WTC11 (cell line): ENCODE measurements at places on chromosomes 7 and 10. TPM values are rescaled to one million over a fixed set of nuclear protein-coding genes. Genes with fewer than 3 reads are reported as not detected.

PPP1R3A gene
- 0.07 TPM in 1 of 3 replicates, not detected in the others for total RNA-seq

DNA sequence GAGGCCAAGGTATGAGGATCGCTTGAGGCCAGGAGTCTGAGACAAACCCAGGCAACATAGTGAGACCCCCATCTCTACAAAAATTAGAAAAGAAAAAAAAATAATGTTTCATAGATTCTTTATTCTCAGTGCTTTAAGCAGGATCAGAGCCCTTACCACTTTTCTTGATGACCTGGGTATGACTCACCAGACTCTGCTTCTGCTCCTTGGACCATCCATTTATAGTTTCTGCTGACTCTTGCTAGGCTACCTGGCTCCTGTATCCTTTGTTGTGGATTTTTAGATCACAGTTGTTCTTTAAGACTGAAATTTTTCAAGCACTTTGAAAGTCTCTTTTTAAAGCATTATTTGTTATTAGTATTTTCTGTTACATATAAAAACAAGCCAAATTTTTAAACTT is 411.1 kb downstream of the GFRA1 start:
- H3K36me3 ChIP-seq: no peaks in the 10 kb centered on the region
- no peak overlapping the region for H3K4me3 ChIP-seq
- H3K27ac ChIP-seq: no peak overlapping the region
- no peaks in the 10 kb centered on the region for H3K27me3 ChIP-seq
- no peaks in the 10 kb centered on the region for H3K4me1 ChIP-seq
- no peak for DNase-seq

GRCh38 chr10:19936289-19936688 is 120.1 kb downstream of the PLXDC2 start:
- no peak for DNase-seq
- peaks cover 7% of the 10 kb centered on the region; the same call in 1 of the 2 replicates for H3K36me3 ChIP-seq

DNA sequence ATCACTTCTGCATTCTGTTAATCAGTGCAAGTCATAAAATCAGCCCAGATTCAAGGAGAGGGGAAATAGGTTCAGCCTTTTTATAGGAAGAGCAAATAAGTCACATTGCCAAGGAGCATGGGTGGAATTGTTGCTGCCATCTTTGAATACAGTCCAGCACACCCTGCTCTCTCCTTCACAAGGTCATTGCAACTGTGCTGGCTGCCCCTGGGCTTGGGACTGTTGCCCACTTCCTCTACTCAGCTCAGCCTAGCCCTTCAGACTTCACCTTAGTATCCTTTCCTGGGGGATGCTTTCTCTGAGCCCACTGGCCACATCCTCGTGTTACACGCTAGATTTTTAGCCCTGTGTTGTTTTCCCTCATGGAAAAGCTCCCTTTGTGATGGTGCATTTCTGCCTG is 527.7 kb downstream of the GALNT17 start:
- no peak for DNase-seq
- peaks cover 33% of the 10 kb centered on the region for H3K36me3 ChIP-seq
- peaks cover 11% of the 10 kb centered on the region for H3K4me1 ChIP-seq
- H3K27me3 ChIP-seq: no peaks in the 10 kb centered on the region
- no peak overlapping the region for H3K4me3 ChIP-seq

OR2A5 gene
- not detected in 3 replicates for total RNA-seq

GRCh38 chr7:46317256-46317655 is 396.2 kb upstream of the IGFBP3 start:
- no peak overlapping the region for H3K4me3 ChIP-seq
- H3K27ac ChIP-seq: no peak overlapping the region

DNA sequence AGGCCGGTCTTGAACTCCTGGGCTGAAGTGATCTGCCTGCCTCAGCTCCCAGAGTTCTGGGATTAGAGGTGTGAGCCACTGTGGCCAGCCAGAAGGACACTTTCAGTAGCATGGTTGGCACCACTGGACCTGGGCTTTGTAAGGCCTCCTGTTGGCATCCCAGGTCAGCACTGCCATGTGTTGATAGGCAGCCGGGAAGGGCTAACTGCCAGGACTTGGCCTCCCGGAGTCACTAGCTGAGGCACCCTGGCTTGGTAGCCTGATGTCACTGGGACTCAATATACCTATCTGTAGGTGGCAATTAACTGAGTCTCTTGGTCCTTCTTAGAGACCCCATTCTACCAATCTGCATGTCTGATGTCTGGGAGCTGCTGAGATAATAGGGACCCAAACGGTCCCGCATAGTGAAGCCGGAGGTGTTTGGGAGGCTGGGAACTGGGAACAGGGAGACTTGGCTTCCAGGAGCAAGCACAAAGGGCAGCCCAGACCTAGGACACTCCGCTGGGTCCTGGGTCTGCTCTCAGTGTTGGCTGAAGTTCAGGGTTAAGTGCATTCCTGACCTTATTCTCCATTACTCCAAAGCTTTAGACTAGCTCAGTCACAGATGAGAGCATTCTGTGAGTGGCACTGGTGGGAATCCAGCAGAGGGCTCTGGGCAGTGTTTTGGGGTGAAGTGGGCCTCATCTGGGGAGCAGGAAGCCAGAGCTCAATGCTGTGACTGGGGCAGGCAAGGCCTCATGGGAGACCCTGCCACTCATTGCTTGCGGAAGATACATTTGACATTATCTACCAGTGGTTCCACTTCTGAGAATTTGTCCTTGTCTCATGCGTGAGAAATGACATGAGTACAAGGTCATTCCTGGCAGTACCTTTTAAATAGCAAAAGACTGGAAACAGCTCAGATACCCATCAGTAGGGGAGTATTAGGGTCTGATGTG is 2.7 kb downstream of the LHPP start:
- H3K36me3 ChIP-seq: 0 out of 2 replicates have a peak, but pooled peaks cover 2% of the 10 kb centered on the region
- H3K4me1 ChIP-seq: peaks cover 56% of the 10 kb centered on the region
- peaks cover 2% of the 10 kb centered on the region for H3K27me3 ChIP-seq

DNA sequence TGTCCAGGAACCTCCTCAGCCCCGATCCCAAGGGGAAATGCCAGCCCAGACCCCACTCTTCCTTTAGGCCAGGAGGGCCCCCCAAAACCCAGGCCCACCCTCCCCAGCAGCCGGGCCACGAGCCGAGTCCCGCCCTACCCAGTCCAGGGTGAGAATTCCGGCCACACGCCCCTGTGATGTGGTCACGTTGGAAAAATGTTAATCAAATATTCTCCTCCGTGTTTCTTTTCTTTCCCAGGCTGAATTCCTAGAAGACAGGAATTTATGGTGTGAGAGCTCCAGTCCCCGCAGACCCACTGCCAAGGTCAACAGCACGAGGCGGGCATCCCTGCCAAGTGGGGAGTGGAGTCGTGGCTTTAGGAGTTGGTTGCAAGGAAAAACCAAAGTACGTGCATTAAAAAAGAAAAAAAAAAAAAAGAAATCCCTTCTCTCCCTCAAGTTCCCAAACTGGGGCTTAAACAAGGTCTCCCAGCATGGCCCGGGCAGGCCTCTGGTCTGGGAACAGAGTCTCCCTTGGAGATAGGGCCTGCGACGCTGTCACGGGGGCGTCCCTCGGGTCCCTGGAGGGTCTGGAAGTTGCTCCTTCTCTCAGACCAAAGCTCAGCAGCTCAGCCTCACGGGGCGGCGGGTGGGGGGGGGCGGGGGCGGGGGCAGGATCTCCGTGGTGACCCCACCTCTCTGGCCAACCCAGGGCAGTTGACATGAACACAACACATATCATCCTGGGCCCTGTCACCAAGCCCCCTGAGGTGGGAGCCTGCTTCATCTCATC is 28.1 kb upstream of the ELN start:
- no peaks in the 10 kb centered on the region for H3K27me3 ChIP-seq
- no peak overlapping the region for H3K4me3 ChIP-seq

DNA sequence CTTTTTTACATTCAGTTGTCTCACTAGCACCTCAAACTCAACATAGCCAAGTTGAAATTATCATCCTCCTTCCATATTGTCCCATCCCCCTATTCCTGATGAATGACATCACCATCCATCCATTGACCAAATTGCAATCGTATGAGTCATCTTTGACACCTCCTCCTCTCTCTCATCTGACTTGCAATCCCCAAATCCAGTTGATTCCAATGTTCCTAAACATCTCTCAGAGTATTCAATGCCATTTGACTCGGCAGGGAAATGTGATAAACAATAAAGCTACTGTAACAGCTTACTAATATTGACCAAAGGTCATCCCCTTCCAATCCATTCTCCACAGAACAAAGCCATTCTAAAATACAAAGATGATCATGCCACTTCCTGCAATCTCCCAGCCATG is 1047.8 kb downstream of the NRG3 start:
- H3K4me3 ChIP-seq: no peak overlapping the region
- no peak for DNase-seq
- H3K27ac ChIP-seq: no peak overlapping the region
- no peaks in the 10 kb centered on the region for H3K27me3 ChIP-seq

DNA sequence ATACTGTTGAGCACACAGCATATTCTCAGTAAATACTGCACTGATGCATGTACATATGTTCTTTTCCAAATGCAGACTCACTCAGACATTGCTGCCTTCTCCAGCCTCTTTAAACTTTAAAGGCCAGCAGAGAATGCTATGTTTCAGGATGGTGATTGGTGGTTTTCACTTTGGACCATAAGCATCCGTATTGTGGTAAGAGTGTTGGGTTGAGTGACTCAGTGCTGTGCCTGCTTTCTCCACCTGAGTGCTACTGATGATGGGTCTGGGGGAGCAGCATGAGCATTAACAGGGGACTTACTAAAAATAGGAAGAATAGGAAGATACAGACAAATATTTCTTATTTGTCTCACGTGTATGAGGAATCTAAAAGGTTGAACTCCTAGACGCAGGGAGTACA is 56.3 kb upstream of the ZNF92 start:
- no peaks in the 10 kb centered on the region for H3K4me1 ChIP-seq
- H3K27ac ChIP-seq: no peak overlapping the region
- H3K27me3 ChIP-seq: no peaks in the 10 kb centered on the region
- H3K4me3 ChIP-seq: no peak overlapping the region
- DNase-seq: no peak
- H3K36me3 ChIP-seq: peaks cover 2% of the 10 kb centered on the region; the same call in 1 of the 2 replicates

CCDC6 gene
- total RNA-seq: 48.4 to 55.2 TPM (median 49.8 TPM) in 3 replicates

DNA sequence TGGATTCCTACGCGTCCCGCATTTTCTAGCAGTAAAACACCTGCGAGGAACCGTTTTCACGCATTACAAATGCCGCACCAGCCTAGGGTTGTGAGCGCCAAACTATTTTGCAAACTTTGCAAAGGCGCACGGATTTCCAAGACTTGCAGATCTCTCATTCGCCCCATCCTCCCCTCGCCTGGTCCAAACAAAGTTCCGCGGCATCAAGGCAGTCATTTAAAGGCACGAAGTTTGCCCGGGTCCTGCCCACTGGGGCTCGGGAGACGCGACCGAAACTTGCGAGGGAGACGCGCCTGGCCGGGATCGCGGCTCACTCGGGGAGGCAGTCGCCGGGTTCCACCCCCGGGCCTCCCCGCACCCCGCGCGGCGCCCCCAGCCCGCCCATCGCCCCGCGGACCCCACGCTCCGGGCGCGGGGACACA is 613 bp downstream of the USP6NL start:
- peaks cover 34% of the 10 kb centered on the region for H3K4me1 ChIP-seq
- 0 out of 2 replicates have a peak, but pooled peaks cover 3% of the 10 kb centered on the region for H3K36me3 ChIP-seq
- H3K27ac ChIP-seq: peak overlapping the region; percentile 93

GRCh38 chr10:88158526-88159122 is 295.2 kb downstream of the PTEN start:
- DNase-seq: no peak
- H3K36me3 ChIP-seq: no peaks in the 10 kb centered on the region
- H3K4me1 ChIP-seq: peaks cover 5% of the 10 kb centered on the region; the same call in 1 of the 2 replicates
- no peaks in the 10 kb centered on the region; the same call in 1 of the 2 replicates for H3K27me3 ChIP-seq

DNA sequence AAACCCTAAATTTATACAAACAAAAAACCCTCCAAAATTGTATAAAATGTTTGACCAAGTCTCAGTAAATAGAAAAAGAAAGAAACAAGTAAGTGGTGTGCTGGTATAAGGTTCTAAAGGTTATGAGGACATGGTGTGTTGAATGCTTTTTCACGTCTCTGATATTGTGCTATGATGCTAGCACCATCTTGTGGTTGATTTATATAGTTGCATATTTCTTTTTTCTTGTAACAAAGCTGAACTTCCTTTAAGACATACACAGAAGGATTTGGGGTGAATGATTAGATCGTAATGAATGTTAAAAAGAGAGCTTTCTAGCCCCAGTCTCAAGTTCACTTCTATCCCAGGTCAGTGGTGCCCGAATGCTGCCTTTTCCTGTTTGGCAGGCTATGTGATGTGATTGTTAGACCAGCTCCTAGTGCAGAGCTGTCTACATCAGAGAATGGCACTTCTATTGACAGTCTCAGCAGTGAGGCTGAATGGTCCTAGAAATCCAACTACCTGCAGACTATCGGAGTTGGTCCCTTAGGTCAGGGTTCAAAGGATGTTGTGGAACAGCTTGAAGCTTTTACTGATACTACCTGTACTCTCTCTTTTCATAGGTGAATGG is 25.0 kb downstream of the VTI1A start:
- peaks cover 3% of the 10 kb centered on the region; the same call in 1 of the 2 replicates for H3K36me3 ChIP-seq

DNA sequence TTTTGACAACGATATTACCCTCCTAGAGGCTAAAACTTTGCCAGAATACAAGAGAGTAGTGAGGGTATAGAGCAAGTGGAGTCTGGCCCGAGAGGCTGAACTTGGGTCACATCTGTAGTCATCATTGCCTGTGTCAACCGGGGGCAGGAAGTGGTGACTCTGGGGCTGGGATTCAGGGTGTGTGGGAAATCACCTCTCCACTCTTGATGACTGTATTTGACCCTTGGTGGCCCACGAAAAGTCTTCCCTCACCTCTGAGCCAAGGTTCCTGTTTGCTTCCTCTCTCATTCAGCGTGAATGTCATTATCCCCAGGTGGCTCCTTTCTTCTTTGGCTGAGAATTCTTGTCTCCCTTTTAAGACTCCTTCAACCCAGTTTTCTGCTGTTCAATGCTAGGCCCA is 240.4 kb downstream of the ABCA13 start:
- no peaks in the 10 kb centered on the region for H3K36me3 ChIP-seq
- no peak overlapping the region for H3K27ac ChIP-seq
- H3K4me1 ChIP-seq: 0 out of 2 replicates have a peak, but pooled peaks cover 3% of the 10 kb centered on the region
- no peak for DNase-seq

ZNF248 gene
- total RNA-seq: 1.9 to 2.6 TPM (median 2.3 TPM) in 3 replicates

DNA sequence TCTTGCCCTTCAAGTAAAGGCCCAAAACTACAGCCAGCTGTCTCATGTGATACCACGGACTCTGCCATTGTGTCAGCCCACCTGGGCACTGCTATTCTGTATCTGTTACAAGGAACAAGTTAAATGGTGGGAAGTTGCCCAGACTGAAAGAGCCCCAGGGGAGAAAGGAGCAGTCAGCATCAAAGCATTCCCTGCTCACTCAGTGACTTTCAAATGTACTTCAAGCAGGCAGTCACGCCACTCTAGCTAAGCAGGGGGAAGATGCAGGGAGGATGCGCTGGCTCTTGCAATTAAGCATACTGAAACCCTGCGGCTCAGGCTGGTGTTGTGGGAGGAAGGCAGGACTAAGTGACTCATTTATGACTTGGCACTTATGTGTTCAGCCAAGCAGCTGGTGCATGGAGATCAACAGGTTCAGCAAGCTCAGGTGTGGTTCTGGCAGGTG is 1249.6 kb downstream of the TYW1 start:
- peaks cover 27% of the 10 kb centered on the region for H3K36me3 ChIP-seq
- DNase-seq: peak; percentile 58
- H3K4me1 ChIP-seq: peaks cover 31% of the 10 kb centered on the region
- peak overlapping the region; percentile 73 for H3K27ac ChIP-seq
- H3K4me3 ChIP-seq: no peak overlapping the region
